ENCODE measurements at places on chromosomes 11 and 22. TPM values are rescaled to one million over a fixed set of nuclear protein-coding genes. Genes with fewer than 3 reads are reported as not detected.
A peak's percentile ranks its signal among the peaks of the same experiment; 100 is the strongest.

UPK3A gene
- total RNA-seq, result not detected

GRCh38 chr11:112058103-112058502, 15.7 kb downstream of the PIH1D2 start:
- DNase-seq, result no peak

RAB38 gene
- total RNA-seq, result 0.19 TPM

PIWIL4 gene
- 0.44 TPM for total RNA-seq

TTC36 gene
- total RNA-seq, result 88.3 TPM

- no peak for DNase-seq
Measured at GRCh38 chr11:26247340-26247739, 84.6 kb upstream of the ANO3 start.

DNA sequence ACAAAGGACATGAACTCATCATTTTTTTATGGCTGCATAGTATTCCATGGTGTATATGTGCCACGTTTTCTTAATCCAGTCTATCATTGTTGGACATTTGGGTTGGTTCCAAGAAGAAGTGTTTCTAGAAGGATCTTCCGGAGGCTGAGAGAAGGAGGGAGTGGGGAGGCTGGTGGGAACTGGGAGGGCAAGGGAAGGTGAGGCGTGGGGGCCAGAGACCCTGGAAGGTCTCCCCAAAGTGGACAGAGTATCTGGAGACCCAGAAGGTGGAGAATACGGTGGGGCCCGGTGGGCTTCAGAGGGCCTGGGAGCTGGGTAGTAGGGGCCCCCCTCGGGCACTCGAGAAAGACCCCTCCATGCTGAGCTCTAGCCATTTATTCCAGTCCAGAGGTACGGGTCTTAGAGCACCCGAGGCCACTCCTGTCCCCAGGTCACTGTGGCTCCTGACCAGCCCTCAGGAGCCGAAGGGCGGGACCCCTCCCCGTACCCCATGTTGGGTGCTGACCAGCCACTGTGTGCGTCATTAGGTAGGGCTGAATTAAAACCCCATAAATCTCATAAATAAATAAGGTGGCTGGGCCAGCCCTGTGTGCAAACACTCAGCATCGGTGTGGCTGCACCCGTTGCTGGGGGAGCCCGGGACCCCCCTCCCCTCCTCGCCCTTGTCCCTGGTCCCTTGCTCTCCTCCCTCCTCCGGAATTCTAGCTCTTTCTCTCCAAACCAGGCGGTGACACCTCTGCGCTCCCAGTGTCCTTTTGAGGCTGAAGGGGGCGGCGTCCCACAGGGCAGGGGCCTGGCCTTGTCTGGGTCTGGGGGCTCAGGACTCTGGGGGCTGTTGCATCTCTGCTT, 38.8 kb upstream of the MUC5AC start:
- no peak for DNase-seq

DNA sequence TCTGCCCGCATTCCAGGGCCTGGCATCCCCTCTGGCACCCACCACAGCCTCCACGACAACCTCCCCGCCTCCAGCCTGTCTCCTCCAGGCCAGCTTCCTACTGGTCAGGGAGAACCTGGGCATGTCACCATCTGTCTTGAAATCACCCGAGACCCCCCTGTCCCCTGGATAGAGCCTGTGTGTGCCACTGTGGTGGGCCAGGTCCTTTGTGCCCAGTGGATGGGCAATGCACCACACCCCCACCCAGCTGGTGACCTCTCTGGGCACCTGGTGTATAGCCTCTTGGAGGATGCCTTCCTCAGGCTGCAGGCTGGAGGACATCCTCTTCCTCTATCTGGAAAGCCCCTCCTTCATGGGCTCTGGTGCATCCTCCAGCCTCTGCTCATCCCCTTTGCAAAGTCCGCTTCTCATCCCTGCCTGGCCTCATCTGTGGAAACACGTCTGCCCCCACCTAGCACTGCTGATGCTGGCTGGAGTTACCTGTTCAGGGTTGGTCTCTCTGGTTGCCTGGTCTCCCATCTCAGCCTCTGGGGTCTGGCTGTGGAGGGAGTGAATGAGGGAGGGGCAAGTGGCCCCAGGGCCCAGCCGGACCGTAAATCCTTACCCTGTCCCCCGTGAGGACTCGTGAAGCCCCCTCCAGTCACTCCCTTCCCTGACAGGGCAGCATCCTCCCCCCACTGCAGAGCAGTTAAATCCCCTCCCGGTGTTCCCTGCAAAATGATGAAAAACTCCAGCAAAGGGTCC, 589.6 kb downstream of the TBC1D22A start:
- peak; percentile 33 for DNase-seq

DNA sequence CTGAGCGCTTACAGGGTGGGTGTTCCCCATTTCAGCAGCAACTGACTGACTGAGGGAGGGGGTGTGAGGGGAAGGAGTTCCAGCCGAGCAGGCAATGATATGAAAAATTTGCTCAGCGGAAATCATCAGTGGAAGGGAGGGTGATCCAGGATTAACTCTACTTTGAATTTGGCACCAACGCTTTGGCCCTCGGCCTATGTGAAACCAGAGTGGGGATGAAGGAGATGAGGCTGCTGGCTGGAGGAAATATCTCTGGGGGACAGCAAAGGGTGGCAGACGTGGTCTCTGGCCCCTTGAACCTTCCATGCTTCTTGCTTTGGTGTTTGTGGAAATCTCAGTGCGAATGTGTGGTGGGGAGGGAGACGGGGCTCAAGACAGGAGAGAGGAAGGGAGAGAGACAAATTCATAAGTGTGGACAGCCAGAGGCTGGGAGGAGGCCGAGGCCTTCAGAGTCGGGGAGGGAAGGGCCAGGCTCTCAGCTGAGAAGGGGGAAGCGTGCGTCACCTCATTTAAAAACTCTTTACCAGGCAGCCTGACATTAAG, 83.6 kb downstream of the FDX1 start:
- no peak for DNase-seq

Measured in right lobe of liver (tissue), 6 donors.